ENCODE measurements at places on chromosomes 16 and 17.

- no peak for DNase-seq
Measured at GRCh38 chr17:45973946-45974859, 24.8 kb upstream of the STH start.

- no peak for DNase-seq
Measured at GRCh38 chr17:78890498-78890897, 12.5 kb downstream of the CEP295NL start.

DNA sequence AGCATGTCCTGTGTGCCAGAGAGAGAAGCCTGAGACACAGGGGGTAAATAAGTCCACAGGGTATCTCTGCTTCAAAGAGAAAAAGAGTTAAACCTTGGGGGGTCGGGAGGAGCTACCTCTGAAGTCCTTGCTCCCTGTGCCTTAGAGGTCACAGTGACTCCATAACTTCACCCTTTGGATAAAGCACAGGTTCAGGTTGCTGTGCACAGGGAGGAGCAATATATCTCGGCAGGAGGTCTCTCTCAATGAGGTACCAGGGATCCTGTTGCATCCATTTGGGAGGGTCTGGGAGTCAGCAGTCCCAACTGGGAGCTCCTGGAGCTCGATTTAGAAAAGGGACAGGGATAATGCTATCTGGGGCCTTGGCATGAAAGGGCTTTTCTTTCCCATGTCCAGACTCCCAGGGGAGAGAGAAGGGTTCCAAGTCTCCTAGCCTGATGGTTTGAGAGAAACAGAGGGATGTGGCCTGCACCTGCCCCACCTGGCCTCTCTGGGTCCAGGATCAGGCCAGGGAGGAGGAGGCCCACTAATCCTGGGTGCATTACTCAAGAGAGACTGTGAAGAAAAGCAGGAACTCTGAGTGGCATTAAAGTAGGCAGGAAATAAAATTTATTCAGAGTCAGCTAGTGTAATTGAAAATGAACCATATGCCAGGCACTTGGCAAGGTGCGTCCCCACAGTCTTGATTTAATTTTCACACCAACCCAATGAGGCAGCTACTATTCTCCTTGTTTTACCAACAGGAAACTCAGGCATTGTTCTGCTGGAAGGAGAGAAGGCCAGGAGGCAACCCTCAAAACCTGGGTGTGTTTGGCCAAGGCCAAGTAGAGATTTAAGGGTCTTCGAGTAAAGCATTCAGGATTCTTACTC, 40.7 kb downstream of the CUEDC1 start:
- no peak for DNase-seq

DNA sequence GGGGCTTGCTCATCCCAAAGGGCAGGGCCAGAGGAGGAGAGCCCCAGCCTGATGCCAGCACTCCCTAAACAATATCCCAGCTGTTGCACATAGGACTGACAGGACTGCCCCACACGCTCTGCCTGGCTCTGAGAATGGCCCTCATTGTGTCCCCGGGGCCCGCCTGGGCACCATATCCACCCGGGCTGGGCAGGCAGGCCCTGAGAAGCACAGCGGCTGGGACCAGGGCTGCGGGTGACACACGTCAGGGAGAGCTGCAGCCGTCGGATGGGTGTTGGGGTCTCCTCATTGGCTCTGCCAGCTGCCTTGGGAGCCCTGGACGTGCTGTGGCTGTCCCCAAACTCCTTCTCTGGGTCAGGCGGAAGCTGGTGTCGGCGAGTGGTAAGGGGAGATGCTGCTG, 4.2 kb downstream of the BCAR1 start:
- no peak for DNase-seq

DNA sequence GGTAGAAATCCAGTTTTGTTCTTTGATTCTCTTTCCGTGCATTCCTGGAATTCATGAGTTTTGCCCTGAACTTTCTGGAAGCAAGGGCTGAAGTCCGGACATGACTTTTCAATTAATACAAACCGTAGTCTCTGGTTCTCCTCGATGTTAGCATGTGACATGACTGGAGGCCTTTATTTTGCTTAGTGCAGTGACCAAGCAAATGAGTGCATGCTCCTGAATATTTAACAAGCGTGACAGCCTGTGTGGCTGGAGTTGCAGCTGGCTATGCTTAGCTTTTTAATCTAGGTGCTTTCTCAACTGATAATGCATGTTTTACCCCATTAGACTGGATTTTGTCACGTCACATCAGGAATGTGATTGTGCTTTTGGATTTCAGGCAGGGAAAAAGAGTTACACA, 302.1 kb downstream of the MAP2K6 start:
- DNase-seq: no peak

DNA sequence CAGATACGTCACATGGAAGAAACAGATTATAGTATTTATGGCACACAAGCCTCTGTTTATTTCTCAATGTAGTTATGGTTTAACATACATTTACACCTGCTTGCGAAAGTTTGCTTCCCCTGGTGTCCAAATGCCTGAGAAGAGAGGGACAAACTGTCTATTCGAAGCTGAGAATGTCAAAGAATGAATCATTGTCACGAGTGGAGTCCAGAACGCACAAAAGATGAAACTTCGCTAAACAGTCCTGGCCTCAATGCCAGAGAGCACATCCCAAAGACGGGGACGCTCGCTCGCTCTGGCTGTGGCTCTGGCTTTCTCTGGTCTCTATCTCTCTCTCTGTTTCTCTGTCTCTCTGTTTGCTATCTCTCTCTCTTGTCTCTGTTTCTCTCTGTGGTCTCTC, 298.8 kb downstream of the FOXL1 start:
- DNase-seq: no peak

- DNase-seq: no peak
Measured at GRCh38 chr17:32917081-32917480, 10.9 kb upstream of the TMEM98 start.

DNA sequence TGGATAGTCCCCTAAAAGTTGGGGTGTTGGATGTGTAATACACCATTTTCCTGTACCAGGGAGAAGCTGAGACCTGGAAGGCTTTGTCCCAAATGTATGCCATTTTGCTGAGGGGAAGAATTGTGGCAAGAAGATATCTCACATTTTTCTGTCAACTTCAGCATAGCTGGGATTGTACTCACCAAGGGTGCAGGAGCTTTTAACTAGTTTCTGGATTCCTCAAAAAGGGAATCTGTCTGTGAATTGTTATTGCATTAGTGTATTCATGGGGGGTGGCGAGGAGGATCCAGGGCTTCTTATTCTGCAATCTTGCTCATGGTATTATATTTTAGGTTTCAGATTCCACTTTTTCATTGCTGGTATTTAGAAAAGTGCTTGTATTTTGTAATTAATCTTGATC, 208.2 kb upstream of the MYOCD start:
- DNase-seq: no peak

DNA sequence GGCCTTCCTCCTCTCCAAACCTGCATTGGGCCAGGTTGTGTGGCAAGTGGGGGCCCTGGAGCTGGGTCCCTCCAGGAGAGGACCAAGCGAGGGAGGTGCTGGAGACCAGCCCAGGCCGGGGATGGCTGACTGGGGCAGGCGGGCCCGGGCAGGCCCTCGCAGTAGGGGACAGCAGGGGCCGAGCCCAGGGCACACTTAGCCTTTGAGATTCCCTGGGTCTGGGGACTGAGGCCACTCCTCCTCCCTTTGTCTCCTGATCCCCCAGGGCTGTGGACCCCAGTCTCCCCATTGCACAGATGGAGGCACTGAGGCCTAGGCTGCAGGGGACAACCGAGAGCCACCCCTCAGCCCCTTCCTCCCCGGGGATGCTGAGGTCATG, 5.2 kb downstream of the FOXJ1 start:
- DNase-seq: no peak

DNA sequence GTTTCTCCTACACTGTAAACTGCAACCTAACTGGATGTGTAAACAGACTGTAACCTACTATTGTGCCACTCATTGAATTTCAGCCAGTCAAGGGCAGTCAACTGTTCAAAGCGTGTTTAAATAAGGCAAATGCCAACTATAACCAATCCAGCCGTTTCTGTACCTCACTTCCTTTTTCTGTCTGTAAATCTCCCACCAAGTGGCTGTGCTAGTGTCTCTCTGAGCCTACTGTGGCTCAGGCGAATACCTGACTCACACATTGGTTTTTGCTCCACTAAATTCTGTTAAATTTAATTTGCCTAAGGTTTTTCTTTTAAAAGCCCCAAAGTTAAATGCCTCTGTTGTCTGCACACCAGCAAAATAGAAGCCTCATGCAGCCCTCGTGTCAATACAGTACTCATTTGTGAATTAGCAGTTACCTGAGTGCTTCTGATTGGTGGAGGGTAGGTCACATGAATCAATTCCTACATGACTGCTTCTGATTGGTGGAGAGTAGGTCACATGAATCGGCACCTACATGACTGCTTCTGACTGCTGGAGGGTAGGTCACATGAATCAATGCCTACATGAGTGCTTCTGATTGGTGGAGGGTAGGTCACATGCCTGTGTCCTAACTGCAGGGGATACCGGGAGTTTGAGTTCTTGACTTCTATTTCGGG, 31.1 kb upstream of the CCR7 start:
- DNase-seq: no peak

- DNase-seq: no peak
Measured at GRCh38 chr16:85618521-85618920, 5.4 kb downstream of the GSE1 start.

DNA sequence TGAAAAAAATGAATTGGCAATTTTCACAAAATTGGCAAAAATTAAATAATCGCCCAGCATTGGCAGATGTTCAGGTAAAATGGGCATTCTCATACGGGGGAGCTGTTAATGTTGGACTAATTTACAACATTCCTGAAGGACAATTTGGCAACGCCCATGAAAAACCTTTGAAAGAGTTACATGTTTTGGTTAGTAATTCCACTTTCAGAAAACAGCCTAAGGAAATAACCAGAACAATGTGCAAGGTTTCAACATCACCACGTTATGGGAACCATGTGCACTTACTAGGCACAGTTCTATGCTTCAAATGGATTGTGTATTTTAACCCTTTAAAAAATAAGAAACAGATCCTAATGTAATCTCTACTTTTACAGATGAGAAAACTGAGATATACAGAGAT, 62.7 kb downstream of the CDYL2 start:
- DNase-seq: no peak

DNA sequence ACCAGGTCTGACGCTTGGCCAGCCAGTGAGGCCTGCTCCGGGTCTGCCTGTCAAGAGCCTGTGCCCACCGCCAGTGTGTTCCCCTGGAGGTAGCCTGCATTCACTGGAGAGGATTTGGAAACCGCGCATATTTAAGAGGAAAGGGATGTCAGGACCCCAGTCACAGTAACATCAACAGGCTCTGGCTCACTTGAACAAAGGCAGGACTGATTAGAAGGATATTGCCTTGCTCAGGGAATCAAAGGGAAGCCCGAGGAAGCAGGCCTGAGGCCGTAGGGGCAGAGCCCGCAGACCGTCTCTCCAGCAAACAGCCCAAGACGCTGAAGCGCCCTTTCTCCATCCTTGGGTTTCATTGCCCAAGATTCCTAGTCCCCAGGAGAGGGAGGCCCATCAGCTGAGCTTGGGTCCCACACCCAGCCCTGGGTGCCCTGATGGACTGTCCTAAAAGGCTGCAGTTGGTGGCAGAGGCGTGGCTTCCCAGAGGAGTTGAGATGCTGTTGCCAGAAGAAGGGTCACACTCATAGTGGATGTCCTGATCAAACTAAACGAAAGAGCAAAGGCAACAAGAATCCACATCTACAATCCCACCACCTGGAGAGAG, 23.2 kb downstream of the NT5M start:
- DNase-seq: no peak

DNA sequence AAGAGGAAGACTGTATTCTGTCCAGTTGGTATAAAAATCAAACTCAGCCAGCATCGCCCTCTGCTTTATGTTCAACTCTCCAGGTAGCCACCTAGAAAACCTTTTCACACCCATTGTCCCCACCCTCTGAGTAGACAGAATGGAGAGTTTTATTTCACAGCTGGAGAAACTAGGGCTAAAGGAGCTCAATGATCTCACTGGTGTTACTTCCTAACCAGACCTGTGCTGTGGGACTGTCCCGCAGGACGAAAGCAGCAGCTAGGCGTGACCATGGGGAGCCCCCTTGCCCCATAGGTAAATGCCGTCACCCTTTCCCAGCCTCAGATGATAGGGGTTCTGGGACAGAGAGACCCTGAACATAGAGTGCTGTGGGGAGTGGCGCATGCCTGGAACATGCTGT, 67.7 kb downstream of the CYLD start:
- DNase-seq: no peak

DNA sequence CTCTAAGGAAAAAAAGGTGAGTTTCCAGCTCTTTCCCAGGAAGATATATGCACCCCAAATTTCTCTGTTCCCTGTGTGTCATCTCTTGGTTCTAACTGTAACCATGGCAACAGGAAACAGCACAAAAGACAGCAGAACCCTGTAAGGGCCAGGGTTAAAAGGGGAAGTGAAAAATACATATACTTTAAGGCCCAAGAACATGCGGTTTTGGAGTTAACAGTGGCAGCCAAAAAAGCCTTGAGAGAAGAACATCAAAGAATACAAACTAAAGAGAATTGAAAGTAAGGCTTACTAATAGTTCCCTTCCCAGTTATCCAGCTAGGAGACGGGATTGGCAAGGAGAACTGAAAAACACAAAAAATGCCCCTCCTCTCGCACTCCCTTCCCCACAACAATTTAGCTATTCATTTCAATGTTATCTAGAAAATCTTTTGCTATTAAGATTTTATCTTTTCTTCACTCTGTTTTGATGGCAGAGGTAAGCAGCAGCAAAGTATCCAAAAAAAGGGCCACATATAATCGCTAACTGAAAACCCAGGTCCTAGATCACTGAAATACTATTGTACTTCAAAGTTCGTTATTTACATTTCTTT, 1.5 kb downstream of the SPOP start:
- no peak for DNase-seq
